ENCODE measurements at places on chromosomes 12 and 14.

- DNase-seq: peak; percentile 74
These were observed 11.0 kb downstream of the KRT7 start for GRCh38 chr12:52243856-52244614.

DNA sequence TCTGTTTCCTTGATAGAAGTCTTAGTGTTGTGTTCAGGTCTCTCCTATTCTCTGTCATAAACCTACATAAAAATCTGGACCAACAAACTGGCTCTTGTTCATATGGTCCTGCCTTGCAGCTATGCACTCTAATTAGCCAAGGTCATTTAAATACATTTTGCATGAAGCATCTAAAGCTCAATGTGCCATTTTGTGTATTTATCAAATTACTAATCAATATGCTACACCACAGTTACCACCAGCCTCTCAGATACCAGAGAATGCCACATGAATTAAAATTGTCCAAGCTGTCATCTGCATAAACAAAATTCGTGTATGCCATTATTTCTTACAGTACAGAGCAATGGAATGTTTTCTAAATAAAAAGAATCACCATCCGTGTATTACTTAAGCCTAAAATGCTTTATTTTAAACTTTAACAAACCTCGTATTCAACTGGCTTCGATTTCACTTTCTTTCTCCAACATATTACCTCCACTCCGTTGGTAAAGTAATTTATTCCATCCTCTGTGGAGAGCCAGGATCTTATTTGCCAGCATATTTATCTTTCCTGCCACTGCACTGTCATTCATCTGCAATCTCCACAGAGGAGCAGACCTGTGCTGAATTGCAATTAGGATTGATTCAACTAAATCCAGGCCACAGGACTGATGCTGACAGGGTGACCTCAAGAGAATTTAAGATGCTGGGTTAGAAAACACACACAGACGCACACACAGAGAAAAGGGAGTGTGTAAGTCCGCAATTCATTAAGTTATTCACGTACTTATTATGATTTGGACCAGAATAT lies 284.1 kb upstream of the FOXG1 start:
- DNase-seq: no peak

DNA sequence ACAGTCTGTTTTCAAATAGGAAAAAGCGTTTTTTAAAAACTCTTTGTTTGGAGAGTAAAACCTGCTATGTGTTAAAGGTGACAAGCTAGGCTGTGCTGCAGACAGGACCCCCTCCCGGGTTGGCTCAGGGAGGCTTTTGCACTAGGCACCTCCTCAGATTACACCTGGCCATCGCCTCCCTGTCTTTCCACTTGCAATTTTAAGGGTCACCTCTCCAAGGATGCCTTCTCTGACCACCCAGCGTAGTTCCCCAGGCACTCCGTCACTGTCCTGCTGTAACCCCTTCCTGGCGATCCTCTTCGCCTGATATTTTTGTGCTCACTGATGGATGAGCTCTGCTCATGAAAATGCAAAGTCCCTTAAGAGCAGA lies 80.7 kb downstream of the NTF3 start:
- DNase-seq: no peak

DNA sequence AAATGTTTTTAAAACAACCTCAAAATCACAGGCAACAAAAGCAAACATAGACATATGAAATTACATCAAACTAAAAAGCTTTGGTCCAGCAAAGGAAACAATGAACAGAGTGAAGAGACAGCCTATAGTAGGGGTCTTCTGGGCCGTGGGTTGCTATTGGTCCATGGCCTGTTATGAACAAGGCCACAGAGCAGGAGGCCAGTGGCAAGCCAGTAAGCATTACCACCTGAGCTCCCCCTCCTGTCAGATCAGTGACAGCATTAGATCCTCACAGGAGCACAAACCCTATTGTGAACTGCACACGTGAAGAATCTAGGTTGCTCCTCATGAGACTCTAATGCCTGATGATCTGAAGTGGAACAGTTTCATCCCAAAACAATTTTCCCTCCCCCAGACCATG lies 174.0 kb downstream of the DIO2 start:
- no peak for DNase-seq

DNA sequence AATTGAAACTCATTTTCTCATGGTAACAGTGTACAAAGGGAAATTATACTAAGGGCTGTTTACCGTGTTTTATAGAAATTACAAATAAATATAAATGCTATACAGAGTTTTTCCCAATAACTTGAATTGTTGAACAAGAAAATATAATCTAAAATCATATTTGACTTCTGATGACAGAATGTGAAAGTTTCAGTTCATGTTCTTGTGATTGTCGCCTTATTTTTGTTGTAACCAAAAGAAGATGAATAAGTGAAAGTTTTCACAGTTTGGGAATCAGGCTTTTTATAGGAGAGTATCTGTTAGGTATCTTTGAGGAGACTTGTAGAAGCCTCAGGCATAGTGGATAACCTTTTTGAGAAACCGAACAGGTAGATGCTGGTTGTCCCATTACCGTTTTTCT lies 28.1 kb downstream of the ANO6 start:
- no peak for DNase-seq

GRCh38 chr14:78758333-78758732 lies 588.2 kb downstream of the NRXN3 start:
- peak; percentile 26 for DNase-seq

- DNase-seq: peak; percentile 72
These were observed 34.2 kb upstream of the KICS2 start for GRCh38 chr12:64256166-64256800.

GRCh38 chr12:98470469-98471082 lies 44.8 kb upstream of the TMPO start:
- DNase-seq: no peak

- peak; percentile 36 for DNase-seq
These were observed 953 bp downstream of the MAPK1IP1L start for GRCh38 chr14:55052269-55052930.

- DNase-seq: no peak
These were observed 61.7 kb downstream of the CALM1 start for GRCh38 chr14:90458536-90458935.

DNA sequence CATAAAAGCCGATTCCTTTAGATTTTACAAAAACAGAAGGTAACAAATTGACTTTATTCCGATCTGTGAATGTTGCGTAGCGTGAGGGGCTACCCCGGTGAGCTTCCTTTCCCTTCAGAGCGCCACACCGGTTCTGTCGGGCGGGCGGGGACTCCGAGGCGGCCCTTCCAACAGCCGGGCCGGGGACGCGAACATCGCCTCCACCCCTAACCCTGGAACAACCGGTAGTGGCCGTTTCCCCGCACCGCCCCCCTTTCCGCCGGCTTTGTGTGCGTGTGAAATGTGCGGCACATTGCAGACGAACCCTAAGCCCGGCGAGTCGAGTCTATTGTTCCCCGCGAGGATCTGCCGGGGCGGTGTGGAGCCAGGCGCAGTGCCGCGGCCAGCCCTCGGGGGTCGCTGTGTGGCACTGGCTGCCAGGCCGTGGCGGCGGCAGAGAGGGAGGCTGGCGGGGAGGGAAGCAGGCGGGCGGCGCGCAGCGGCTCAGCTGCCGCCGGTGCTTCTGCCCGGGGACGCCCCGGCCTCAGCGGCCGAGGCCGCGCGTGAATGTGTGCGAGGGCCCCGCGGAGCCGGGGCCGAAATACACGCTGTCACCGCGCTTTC lies 775 bp upstream of the ARID2 start:
- peak; percentile 94 for DNase-seq

GRCh38 chr14:86013641-86014040 lies 483.7 kb downstream of the FLRT2 start:
- DNase-seq: no peak

DNA sequence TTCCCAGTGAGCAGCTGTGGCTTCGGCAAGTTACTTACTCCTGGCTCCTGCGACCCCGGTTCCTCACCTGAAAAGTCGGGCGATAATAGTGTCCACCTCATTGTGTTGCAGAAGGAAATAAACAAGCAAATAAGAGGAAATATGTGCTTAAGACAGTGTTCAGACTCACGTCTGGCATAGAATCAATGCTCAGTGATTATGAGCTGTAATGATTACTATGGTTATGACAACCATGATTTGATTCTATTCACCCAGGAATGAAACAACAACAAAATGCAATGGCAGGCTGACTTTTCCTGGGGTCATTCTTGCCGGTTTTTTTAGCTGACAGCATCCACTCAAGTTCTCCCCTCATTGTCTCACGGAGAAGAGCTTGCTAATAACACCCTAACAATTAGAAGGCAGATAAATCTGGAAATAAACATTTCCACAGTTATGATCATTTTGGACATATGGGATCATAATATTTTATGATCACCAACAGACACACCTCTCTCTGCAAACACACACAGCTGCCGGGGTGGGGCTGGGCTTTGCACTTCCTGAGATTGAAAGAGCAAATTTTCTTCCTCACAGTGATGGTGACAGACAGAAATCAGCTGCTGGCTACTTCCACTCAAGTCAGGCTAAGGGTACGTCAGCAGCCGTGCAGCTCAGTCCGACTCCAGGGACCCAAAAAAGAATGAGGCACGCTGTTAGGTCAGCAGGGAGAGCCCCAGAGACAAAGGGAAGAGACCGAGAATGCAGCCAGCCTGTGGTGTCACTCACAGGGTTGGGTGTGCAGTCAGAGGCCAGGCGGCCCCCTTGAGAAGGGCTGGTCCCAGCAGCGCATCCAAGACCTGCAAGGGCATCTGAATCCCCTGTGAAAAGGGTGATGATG lies 158.0 kb downstream of the RIMBP2 start:
- DNase-seq: no peak

GRCh38 chr12:121630791-121631355 lies 4.5 kb downstream of the ORAI1 start:
- no peak for DNase-seq

GRCh38 chr14:104929268-104930230 lies 4.9 kb downstream of the PLD4 start:
- no peak for DNase-seq

DNA sequence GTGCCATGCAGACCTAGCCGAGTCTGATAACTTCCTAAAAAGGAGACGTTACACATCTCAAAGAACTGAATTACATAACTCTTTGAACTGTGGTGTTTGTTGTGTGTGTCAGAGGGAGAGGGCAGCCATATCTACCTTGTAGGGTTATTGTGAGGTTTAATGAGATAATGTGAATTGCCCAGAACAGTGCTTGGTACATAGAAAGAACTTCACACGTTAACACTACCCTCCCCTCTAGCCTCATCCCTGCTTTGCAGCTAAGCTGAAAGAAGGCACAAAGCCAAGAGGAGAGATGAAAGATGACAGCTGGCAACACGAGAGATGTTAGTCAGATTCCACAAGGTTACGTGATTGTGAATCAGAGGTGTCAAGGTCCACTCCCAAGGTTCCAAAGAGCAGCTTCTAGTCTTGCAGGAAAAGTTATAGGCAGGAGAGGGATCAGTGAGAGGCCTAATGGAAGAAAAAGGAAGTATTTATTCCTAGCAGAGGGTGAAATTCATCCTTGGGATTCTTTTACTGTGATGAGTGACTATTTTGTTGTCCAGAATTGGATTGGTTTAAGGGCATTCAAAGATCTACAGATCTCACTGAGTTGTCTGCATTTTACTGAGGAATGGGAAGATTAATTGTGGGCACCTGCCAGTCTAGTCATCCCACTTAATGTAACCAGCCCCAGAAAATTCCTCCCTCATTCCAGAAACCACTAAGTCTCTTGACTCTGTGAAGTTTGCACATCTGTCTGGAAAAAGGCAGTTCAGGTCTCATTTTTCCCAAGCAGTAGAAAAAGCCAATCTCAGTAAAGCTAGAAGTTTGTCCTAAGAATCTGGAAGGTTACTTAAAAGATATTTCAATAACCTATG lies 25.9 kb upstream of the WNK1 start:
- DNase-seq: peak; percentile 23

GRCh38 chr14:52427460-52427859 lies 113.3 kb downstream of the PTGER2 start:
- no peak for DNase-seq

DNA sequence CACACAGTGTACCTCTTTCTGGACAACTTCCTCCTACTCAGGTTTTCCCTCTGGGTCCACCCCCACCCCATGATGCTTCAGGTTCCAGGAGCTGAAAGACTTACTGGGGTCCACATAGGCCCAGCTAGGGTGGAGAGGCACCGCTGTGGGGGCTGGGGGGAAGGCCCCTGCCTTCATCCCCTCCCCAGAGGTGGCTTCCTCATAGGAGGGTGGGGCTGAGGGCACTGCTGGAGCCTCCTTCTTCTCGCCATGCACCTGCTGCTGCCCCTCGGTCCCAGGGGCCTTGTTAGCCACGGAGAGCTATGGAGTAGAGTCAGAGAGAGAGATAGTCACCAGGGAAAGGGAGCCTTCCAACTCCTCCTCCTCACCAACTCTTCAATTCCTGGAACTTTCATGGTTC lies 2.7 kb downstream of the FAIM2 start:
- DNase-seq: no peak

- no peak for DNase-seq
These were observed 113.2 kb downstream of the ERC1 start for GRCh38 chr12:1104088-1104800.

- no peak for DNase-seq
These were observed 51.9 kb upstream of the REP15 start for GRCh38 chr12:27644158-27644845.

DNA sequence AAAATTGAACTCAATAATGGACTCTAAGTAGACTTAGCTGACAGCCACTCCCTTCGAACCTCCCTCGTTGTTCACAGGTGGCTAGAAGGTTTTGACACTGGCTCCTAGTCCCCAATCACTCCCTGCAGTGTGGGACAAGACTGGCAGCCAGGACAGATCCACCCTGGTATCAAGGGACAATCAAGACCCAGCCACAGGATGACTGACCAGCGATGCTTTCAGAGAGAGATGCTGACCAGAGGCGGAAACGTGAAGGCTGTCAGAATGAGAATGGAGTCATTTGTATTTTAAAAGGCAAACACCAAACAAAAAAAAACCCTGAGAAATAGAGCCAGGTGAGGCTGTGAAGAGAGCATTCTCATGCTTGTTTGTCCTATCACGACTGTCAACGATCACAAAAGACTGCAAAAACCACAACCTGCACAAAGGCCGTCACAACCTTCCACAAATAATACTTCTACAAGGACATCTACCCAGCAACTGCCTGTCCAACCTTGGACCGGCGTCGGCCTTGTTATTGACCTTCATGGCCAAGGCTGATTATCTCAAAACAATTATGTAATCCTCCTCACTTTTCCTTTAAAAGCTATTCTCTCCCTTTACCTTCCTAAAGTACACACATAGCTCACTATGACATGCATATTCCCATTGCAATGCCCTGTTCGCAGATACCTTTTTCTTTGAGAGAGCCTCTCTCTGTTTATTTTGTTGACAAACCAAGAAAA lies 13.2 kb downstream of the EIF5 start:
- DNase-seq: no peak

DNA sequence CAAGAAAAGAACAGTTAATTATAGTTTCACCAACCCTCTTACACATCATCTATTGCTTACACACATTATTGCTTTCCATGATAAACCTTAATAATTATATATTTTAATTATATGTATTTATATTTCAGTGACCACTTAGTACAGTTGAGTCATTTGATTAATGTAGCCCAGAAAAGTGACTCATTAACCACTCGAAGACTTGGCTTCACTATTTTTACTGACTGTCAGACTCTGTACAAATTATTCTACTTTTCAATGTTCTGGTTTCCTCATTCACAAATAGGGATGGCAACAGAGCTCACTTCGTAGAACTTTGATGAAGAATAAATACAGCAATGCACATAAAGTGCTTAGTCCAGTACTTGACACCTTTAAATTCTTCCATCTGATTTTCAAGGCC lies 98.3 kb downstream of the CFAP54 start:
- DNase-seq: no peak

- no peak for DNase-seq
These were observed 18.0 kb downstream of the BCL2L14 start for GRCh38 chr12:12088761-12089160.
